Activated T-cell treated with anti-CD3 and anti-CD28 coated beads, Interleukin-2, amount 50 U/mL, for 48 hours (primary cell): ENCODE measurements at places on chromosomes 3 and 15.

DNA sequence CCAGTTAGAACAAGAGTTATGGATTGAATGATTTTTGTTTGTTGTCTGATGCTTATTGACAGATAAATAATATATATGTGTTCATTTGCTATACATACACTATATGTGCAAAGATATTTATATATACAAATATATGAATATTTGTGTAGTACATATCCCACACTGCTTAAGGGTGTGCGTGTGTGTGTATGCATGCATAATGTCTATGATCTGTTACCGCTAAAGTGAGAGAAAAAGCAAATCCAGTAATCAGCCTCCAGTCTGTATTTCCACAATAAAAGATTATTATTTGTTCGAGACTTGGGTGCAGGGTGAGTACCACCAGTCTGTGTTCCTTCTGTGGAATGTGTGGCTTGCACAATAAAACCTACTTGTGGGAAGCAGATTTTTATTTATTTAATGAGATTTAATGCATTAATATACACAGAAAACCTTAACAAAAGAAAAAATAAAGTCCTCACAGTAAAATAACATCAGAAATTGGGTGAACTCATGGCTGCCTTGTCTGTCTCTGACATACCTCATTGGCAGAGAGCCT is 366.0 kb upstream of the TBL1XR1 start:
- no peak for DNase-seq

DNA sequence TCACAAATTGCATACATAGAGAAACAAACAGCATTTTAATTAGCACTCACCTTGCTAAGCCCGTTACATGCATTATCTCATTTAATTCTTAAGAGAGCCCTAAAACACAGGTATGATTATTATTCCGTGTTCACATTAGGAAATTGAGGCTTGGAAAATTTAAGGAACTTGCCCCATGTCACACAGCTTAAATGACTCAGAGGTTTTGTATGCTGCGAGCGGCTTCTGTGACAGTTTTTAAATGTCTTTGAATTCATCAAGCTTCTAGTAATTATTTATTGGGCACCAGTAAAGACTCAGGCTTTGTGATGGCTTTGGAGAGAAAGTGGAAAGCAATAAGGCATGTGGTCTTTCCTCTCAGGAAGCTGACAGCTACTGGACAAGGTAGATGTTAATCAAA is 166.7 kb upstream of the THBS1 start:
- no peak for DNase-seq

DNA sequence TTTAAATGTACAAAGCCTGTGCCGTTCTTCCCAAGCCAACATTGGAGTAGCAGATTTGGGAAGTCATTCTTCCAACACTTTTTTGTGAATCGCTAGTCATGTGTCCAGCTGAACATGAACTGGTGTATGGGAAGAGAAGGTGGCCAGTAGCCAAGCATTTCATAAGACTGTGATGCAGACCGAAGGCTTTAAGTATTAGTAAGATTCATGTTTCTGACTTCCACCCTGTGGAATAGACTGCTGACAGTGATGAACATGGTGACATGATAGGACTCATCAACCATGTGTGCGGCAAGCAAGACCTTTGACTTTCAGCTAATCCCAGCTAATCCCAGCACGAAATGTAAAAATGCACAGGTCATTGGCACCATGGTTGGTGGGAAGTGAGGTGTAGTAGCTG is 48.3 kb upstream of the THSD4 start:
- no peak for DNase-seq

- no peak for DNase-seq
Observed at GRCh38 chr15:38631119-38632075, 66.8 kb upstream of the RASGRP1 start.

GRCh38 chr3:11660242-11660641 is 16.5 kb upstream of the VGLL4 start:
- no peak for DNase-seq

GRCh38 chr3:159607856-159608255 is 380.8 kb upstream of the IL12A start:
- no peak for DNase-seq

GRCh38 chr3:136567599-136568188 is 184.5 kb downstream of the STAG1 start:
- DNase-seq = no peak

- DNase-seq = no peak
Observed at GRCh38 chr3:187352581-187353575, 15.3 kb upstream of the RTP4 start.

DNA sequence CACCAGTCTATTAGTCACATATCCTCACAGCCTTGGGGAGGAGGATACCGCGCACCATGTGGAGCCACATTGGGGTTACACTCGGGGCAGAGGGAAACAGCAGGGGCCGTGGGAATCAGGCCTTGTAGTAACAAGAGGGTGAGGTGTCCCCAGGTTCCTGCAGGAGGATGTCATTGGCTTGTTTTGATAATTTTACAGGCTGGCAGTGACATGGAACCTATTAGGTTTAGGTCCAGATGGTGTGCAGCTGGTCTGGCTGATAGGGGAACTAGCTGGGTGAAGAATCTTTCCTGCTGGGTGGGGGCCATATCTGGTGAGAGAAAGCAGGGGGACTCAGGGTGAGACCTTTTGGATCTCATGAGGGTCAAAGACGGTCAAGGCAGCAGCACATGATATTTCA is 9.8 kb upstream of the MEF2A start:
- no peak for DNase-seq

DNA sequence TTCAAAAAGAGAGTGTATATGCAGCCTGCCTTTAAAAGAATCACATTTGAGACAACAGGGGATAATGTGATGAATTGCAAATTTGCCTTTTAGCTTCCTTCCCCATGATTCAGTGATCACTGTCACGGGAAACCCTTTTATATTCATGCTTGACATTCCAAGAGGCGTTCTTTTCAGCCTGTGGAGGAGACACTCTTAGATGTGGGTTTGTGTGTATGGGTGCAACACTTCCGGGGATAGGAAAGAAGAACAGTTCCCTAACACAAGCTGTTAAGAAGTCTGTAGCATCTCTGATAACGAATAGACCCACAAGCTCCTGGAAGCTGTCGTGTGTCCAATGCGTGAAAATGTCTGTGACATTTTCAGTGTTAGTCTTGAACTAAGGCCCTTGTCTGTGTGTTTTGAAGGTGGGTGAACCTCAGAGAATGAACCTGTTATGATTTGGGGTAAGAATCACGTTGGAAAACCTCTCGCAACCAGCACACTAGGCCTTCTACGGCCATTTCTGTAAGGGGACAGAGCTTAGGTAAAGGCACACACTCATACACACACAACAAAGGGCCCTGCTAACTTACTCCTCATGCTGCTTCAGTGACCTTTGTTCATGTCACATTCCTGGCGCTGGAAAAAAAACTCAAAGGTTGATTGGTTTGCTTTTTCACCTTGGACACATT is 229.2 kb upstream of the ST8SIA2 start:
- no peak for DNase-seq

DNA sequence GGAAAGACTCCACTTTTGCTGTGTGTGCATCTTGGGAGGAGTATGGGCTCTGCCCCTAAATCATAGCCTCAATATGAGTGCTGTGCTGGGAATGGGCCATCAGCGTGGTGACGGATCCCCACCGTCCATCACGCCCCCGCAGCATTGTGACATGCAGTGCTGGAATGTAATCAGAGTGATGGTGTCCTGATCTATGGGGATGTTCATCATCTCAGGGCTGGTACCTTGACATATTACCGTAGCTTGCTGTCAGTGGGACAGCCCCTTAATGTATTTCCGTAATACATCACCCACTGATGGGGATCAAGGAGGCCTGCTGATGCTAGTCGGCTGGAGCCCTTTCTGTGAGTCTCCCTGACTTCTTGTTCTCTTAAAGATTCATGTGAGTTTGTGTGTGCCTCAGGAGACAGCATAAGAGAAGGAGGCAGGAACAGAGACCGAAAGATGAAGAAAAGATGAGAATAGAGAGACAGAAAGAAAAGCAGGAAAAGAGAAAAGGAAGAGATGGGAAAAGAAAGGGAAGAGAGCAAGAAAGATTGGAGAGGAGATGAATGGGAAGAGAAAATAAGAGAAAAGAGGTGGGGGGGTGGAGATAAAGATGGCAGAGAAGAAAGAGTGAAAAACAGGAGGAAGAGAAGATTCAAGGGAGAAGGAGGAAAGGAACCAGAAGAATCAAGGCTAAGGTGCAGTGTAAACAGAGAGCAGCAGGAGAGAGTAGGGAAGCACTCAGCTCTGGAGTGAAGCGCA is 183.7 kb downstream of the RPLP1 start:
- DNase-seq = no peak

DNA sequence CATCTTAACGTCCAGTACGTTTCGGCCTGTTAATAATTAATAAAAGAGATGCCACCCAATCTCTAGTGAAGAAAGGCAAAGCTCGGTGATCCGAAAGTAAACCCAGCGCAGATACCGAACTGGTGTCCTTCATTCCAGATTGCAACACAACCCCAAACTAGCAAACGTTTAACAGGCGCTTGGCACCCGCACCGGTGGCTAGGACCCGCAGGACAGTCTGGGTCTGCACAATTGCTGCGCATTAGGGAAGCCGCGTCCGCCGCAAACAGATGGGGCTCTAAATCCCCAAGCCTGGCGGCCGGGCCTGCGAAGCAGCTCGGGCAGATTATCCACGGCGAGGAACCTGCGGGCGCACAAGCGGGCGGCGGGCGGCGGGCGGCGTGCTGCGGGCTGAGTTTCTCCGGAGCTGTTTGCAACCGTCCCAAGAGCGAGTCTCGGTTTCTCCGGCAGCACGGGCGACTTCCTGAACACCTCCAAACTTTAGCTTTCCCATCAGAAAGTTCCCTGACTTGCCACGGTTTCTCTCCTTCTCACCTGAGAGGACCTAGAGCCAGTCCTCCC is 112.1 kb upstream of the ICE2 start:
- DNase-seq = peak; percentile 71

DNA sequence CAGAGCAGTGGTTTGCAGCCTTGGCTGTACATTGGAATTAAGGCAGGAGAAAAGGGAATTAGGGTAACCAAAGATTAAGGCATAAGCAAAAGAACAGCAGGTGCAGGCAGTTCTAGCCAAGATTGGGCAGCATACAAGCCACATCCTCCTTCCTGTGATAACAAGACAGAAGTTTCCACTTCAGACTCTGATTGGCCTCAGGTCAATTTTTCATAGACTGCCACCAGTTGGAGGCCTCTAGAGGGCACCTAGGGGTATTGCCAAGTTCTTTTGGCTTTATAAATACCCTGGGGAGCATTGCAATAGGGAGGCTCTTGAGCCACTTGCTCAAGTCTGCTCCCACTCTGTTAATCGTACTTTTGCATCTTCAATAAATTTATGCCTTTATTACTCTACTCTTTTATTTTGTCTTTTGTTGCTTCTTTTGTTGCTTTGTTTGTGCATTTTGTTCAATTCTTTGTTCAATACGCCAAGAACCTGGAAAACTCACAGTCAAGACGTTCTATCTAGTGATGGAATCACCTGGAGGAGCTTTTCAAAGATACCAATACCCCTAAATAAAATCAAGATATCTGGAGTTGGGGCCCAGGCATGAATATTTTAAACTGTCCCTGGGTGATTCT is 32.2 kb upstream of the FMN1 start:
- DNase-seq = peak; percentile 52

DNA sequence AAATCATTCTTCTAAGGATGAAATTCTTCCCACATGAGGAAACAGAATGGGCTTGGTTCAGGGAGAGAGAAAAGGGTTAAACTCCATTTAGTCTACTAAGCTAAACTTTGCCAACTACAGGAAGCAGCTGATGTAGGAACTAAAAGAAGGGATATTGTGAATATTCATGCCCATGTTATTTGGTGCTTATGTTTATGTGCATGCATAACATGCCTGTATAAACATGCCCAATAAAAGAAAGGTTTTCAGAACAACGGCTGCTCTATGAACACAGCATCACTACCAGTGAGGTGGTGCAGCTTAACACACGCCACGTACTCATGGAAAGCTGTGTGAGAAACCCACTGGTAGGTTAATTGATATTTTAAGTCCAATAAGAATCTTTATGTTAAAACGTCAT is 59.4 kb upstream of the VGLL4 start:
- DNase-seq = no peak

GRCh38 chr3:158463556-158463955 is 107.4 kb upstream of the MLF1 start:
- DNase-seq = no peak

DNA sequence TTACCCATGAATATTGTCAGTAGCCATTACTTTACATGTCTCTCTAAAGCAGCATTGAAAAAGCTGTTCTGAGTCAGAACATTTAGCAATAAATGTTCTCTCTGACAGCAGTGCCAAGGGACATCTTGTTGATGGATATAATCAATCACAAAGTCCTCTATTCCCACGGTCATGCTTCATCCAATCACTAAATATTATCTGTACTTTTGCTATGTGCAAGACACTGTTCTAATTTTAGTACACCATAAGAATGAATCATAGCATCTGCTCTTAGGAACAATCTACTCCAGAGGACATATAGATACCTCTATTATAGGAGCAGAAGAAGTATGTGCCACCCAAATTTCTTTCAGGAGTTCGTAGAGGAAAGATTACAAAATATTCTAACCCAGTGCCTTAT is 142.5 kb upstream of the MBNL1 start:
- no peak for DNase-seq

DNA sequence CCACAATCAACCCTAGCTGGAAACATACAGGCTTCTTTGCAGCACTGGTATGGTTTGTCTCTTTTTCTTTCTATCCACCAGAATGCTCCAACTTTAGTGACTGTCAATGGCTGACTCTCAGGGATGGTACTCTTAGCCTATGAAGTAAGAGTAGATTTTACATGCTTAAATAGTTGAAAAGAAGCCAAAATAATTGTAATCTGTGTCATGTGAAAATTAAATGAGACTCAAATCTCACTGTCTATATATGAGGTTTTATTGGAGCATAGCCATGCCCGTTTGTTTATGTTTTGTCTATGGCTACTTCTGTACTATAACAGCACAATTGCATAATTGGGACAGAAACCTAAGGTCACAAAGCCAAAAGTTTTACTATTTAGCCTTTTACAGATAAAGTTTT is 29.1 kb upstream of the PDZRN3 start:
- DNase-seq = no peak

DNA sequence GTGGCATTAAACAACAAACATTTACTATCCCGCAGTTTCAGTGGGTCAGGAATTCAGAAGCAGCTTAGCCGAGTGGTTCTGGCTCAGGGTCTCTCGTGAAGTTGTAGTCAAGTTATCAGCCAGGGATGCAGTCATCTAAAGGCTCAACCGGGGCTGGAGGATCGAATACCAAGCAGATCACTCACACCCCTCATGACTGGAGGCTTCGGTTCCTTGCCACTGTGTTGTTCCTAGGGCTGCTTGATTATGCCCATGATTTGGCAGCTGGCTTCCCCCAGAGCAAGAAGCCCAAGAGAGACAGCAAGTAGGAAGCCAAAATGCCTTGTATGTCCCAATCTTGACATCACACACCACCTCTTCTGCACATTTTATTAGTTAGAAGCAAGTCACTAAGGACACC is 33.9 kb upstream of the CDCP1 start:
- DNase-seq = no peak

GRCh38 chr3:193809106-193809505 is 216.1 kb downstream of the OPA1 start:
- DNase-seq = no peak

GRCh38 chr15:34119291-34119690 is 17.4 kb downstream of the PGBD4 start:
- no peak for DNase-seq
